ENCODE measurements at places on chromosomes 3 and 15. TPM values are rescaled to one million over a fixed set of nuclear protein-coding genes. Genes with fewer than 3 reads are reported as not detected.
A peak's percentile ranks its signal among the peaks of the same experiment; 100 is the strongest.

The ZIC1 gene
- total RNA-seq: not detected

The HYAL3 gene
- 5.6 TPM for total RNA-seq

The NUP210 gene
- 224 TPM for total RNA-seq

The TRIM42 gene
- not detected for total RNA-seq

The C3orf49 gene
- total RNA-seq: not detected

The KLHL40 gene
- total RNA-seq: not detected

The ZNF80 gene
- total RNA-seq: 0.40 TPM

The SHC4 gene
- 0.57 TPM for total RNA-seq

The SAMMSON gene
- total RNA-seq: not detected

The SEC11A gene
- total RNA-seq: 73.0 TPM

The WDR72 gene
- total RNA-seq: not detected

GRCh38 chr3:9916734-9917680 is at the start of gene IL17RC:
Gene IL17RC (plus strand): TSS chr3:9917098. CDS start chr3:9917316, 218 bp downstream.
- no peak for DNase-seq

- no peak for DNase-seq
Measured at GRCh38 chr3:192422997-192423342, 304.4 kb downstream of the FGF12 start.

DNA sequence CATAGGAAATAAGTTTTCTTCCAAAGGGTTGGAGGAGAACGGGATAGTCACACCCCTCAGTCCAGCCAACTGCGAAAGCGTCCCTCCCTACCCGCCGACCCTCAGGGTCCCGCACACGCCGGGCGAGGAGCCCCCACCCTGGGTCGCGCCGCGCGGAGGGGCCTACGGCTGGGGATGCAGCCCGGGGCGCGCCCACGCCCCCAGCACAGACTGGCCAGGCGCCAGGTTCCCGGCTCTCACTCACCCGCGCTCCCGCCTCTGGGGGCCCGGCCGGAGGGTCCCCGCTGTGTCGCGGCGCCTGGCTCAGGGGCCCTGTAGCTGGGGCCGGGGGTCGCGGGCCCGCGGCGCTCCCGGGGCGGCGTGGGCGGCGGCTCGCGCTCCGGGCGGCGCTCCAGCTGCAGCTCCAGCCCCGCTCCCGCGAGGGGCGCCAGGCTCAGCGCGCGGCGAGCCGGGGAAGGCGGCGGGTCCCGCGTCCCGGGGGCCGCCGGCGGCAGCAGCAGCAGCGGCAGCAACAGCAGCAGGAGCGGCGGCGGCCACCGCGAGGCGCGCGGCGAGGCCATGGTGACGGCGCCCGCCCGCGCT is 375 bp downstream of the HEG1 start:
- peak; percentile 61 for DNase-seq

DNA sequence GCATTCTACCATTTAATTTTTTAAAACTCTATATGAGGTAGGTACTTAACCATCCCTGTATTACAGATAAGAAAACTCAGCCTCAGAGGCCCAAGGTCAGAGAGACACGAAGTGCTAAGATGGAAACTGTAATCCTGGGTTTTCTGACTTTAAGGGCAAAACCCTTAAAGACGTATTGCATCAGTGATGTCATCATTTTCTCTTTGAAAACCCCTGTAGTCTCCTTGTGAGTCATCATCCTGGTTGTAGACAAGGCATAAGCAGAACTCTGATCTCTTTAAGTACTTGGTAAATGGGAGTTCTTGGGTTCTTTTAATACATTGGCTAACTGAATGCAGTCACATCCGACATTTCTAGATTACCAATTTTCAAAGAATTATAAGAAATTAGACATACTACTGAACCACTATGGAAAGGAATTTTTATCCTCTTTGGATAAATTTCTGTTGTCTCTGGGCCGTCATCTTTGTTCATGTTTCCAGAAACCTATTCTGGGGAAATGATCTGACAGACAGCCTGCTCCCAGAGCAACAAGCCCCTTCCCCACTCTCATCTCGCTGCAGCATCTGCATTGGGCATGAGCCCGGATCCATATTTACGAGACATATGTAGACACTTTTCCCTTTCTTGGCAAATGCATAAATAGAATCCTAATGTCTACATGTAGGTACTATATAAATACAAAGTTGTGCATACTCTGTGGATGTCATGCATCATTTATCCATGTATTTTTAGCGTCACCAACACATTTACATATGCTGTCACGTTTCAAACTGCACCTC is 48.7 kb upstream of the MDFIC2 start:
- DNase-seq: no peak

- no peak for DNase-seq
Measured at GRCh38 chr3:16496408-16497222, 16.9 kb downstream of the RFTN1 start.

DNA sequence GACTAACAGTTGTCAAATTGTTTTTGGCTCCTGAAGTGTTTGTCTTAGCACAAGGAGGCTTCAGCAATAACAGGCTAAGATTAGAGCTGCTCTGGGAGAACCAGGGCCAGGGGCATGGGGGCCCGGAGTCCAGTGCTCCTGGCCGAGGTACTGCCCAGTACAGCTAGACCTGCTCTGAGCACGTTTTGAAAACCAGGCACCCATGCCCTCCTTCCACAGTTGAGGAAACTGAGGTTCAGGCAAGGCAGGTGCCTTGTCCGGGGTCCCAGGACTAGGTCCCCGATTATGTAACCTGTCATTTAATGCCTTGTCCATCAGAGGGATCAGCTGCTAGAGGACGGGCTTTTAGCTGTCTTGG is 19.2 kb downstream of the KBTBD13 start:
- no peak for DNase-seq

- DNase-seq: no peak
Measured at GRCh38 chr3:178001670-178002101, 534.5 kb upstream of the KCNMB2 start.

DNA sequence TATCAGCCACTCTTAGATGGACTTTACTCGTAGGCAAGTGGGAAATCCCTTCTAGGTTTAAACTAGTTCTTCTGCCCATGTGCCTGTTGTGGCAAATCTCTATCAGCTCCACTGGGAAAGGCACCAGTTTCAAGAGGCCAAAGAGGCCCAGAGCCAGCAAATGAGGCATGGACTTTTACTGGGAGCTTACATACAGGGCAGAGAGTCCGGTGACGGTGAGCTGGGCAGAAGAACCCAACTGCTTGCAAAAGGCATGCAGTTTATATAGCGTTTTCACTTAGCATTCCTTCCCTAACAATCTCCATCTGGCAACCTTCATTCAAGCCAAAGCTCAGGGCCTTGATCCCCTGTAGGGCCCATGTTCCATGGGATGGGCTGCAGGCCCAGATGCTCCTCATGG is 93.0 kb upstream of the C3orf80 start:
- no peak for DNase-seq

- DNase-seq: no peak
Measured at GRCh38 chr3:13705051-13705450, 156.1 kb downstream of the FBLN2 start.

GRCh38 chr3:12175844-12176453 is 17.2 kb upstream of the TIMP4 start:
- no peak for DNase-seq

GRCh38 chr15:96766366-96766765 is 435.9 kb downstream of the NR2F2 start:
- DNase-seq: no peak

GRCh38 chr15:52208306-52208946 is 17.2 kb upstream of the GNB5 start:
- no peak for DNase-seq

DNA sequence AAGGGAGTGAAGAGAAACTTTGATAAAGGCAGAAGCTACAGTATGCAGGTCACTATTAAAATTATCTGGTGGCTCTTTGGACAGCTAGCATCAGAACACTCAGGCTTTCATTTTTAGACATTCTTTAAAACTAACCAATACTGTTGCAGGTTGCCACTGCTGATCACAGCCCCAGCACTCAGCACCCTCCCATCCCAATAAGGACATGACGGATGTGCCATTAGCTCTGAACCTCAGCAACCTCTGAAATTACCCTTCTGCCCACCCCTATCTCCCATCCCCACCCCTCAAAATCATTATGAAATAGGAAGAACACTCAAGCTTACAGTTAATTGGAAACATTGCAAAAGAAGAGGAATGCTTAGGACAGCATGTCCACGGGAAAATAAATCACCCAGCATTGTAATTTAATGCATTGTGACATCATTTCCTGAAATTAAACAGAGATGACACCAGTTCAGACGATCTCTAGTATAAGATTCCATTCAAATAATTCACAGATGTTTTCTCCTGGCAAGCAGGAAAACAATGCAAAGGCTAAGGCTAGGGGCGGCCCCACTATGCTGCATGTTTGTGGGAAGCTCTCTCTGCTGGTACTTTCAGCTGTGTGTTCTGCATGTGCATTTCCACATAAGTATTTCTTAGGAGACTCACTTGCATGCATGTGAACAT is 71.6 kb downstream of the MEIS2 start:
- no peak for DNase-seq

DNA sequence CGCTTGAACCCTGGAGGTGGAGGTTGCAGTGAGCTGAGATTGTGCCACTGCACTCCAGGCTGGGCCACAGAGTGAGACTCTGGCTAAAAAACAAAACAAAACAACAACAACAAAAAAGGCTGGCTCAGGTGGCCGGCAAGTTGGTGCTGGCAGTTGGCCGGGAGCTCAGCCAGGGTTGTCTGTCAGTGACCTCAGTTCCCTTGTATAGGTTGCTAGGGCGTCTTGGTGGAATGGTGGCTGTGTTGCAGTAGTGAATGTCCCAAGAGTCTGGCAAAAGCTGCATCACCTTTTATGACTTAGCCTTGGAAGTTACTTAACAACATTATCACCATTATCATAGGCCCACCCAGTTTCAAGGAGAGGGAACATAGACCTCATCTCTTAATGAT is 40.6 kb downstream of the ASB7 start:
- DNase-seq: no peak

- no peak for DNase-seq
Measured at GRCh38 chr15:96183514-96183850, 147.0 kb upstream of the NR2F2 start.

DNA sequence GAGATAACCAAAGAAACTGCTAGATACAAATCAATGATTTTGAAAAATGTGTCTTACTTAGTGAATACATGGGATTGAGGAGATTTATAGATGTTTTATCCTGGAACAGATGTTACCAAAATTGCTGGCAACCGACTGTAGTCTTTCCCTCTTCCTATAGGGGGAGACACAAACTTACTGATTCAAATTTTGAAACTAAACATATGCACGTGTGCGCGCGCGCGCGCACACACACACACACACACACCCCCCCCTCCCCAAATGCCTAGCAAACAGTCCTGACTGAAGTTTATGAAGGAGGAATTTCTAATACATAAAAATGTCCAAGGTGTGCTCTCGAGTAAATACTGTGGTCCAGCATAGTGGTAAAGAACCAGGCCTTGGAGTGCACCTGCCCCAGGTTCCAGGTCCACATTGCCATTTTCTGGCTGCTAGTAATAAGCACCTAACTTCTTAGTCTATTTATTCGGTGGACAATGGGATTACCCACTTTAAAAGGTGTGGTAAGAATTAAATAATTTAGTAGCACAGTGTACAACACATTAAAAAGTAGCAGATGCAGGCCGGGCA is 18.5 kb upstream of the C3orf62 start:
- DNase-seq: no peak

- DNase-seq: no peak
Measured at GRCh38 chr3:114319453-114319852, 25.6 kb downstream of the TIGIT start.

DNA sequence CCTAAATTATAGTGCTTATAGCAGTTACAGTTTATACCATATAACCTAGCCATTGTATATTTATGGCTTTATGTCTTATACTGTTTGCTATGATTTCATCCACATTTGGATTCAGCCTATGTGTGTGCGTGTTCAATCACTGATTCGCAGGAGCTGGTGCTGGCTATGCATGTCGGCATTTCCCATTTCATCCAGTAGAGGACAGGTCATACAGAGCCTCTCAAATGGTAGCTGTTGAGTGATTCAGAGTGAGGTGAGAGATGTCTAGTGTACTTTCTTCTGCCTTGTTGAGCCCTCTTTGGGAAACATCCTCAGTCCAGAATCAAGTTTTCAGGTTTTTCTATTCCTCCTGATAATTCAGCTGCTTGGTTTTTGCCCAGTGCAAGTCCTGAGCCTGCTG is 76.1 kb downstream of the FRMD4B start:
- DNase-seq: no peak

DNA sequence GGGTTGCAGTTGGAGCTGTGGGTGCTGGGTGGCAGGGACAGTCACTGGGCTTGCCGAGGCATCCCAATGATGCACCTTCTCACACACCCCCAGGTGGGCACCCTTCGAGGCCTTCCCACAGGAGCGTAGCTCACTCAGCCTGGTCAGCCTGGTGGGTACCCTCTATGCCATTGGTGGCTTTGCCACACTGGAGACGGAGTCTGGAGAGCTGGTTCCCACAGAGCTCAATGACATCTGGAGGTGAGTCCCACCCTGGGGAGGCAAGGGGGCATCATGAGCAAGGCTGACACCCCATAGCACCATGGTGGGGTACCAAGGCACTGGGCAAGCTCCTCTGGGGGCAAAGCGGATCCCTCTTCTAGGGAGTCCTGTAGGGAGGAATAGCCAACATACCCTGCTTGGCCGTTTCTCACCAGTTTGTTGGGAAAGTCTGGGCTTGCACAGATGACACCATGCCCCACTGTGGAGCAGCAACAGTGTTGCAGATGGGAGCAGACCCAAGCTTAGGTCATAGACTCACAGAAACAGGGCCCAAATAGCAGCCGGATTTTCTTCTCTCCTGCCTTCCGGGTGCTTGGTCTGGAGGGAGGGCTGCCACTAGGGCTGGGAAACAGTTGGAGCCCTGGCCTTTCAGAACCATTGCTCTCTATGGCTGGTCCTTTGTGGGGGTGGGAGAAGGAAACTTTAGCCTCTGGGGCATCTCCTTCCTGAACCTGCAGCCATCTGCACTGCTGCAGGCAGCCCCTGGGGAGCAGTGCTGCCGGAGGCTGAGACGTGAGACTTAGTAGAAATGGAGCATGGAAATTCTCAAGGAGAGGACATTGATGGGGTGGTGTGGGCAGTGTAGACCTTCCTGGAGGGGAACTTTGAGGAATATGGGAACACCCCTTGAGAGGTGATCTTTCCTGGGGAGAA is 5.7 kb downstream of the KLHL40 start:
- peak; percentile 20 for DNase-seq

GRCh38 chr3:159910991-159911663 is 77.5 kb upstream of the IL12A start:
- no peak for DNase-seq

DNA sequence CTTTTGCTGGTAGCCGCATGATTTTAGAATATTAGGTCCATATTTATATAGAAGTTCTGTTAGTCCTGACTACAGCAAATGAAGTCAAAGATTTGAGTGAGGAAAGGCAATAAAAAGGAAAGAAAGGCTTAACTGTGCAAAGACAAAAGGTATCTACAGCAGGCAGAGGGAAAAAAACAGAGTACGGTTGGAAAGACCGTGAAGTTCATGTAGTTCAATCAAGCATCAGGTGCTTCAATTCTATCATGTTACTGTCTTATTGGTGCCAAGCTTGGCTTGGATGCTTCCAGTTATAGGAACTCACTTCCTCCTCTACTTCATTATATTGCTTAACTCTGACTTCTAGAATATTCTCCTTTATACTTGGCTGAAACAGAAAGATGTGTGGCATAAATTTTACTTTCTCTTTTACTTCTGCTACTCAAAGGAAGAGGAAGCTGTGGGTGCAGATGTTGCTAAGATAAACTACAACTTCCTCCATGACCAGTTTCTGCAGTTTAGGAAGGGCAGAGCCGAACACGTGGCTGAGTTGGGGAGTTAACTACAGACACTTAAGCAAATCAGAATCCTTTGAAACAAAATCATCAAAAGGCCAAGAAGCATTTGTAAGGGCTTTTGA is 72.6 kb upstream of the ZBED2 start:
- peak; percentile 87 for DNase-seq

Measured in natural killer cell treated with Interleukin-12 subunit alpha and Interleukin-12 subunit beta and Interleukin-15 and Interleukin-18, amount 100 ng/mL, for 72 hours (primary cell).